COR-L47 (cell line): ENCODE measurements at places on chromosomes 5 and 9.
A peak's percentile ranks its signal among the peaks of the same experiment; 100 is the strongest.

DNA sequence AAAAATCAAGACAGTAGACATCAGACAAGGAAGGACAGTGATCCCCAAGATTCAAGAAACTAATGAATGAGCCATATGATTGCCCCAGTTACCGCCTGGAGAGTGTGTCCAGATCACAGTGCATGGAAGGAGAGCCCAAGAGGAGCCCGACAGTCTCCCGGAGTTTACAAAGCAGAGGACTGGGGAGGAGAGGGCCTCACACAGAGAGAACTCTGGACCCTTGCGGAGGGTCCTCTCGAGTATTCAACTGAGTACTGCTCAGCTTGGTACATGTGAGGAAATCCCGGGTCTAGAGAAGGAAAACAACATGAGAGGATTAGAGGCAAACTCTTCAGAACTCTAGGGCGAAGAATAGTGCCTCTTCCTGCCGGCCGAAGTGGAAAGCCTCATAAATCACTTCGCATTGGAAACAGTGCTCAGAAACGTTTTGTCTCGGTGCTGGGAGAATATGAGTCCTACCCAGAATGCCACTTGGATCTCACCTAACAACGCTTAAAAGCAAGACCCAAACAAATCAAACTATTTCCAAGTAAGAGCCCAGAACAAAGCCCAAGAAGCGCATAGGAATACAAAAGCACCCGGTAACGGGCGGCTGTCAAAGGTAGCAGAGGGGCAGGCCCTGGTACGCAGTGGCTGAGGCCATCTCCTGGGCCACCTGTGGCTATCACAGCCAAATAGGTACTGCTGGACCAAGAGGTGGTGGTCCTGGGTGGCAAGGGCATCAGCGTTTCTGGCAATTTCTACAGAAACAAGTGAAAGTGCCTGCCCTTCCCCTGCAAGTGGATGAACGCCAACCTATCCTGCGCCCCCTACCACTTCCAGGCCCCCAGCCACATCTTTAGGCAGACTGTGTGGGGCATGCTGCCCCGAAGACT, 36.0 kb downstream of the FAM78A start:
- DNase-seq, result no peak

DNA sequence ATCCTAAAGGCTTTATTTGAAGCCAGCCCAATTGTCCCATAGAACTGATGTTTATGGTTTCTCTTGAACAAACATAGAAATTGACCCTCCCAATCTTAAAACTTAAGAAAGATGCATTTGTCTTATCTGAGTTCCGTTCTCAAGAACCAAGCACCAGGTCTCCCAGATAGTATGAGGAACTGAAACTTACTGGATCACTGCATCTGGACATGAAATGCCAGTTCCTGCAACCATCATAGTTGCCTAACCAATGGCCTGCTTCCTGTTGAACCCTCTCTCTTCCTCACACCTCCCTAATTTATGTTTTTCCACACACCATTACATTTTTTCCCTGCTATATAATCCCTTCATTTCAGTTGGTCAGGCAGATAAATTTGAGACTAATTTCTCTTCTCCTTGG, 478.9 kb downstream of the HTR1A start:
- DNase-seq, result no peak

GRCh38 chr5:89441965-89442364, 559.0 kb upstream of the MEF2C start:
- DNase-seq, result no peak

- DNase-seq, result no peak
Observed at GRCh38 chr5:51138164-51138563, 245.1 kb upstream of the ISL1 start.

DNA sequence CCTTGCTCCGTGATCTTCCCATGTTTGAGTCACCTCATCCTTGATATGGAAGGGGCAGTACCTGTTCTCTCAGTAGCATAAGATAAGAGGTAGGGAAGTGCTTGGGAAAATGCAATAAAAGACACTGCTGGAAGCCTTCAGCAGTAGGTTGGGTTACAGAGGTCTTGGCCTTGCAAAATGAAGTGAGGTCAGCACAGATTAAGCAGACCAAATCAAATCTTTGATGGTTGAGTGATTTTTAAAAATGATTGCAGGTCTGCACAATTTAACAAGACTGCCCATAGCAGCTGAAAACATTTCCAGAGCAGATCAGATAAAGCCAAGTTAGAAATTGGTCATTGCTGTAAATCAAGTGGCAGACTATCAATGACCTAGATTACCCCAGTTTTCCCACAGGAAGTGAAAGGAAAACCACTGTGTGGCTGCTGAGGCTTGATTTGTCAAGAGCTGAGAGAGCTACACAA, 32.9 kb downstream of the PALM2AKAP2 start:
- no peak for DNase-seq

DNA sequence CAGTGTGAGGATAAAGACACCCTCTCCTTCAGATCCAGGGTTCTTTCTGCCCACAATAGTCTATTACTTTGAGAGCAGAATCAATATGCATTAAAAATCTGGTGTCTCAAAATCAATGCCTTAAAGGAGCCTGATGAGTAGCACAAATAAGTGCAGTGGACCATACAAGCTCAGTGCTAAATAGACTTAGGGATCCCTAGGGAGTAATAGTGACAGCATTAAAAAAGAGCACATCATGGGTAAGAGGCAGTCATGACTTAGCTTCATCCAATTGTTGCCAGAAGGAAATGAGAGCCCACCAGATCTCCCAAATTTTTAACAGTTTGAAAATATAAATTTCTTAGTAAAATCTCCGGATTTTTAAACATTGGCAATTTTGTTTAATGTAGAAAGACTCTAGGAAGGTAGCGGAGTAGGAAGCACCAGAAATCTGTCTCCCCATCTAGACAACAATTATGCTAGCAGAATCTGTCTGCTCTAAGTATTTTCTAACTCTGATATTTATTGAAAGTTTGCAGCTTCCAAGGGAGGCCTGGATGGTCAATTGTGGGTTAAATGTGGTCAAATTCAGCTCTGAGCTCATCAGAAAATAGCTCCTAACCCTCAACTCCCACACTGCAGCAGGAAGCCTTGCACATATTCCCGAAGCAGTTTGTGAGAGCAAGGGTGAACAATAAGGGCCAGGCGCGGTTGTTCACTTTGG, 443.9 kb downstream of the TLE1 start:
- no peak for DNase-seq

DNA sequence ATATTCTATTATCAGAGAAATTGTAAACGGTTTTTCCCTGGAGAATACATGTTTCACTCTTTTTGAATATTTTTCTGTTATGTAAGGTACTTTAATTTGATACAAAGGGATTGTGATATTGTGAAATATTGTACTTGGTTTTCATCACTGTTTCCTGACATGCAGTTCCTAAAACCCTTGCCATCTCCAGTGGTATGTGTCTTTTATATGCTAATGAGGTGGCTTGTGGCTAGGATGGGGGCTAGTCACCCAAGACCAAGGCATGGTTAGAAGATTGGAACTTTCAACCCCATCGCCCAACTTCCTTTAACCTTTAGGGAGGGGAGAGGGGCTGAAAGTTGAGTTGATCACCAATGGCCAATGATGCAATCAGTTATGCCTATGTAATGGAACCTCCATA, 160.6 kb downstream of the TAF11L14 start:
- DNase-seq, result no peak

DNA sequence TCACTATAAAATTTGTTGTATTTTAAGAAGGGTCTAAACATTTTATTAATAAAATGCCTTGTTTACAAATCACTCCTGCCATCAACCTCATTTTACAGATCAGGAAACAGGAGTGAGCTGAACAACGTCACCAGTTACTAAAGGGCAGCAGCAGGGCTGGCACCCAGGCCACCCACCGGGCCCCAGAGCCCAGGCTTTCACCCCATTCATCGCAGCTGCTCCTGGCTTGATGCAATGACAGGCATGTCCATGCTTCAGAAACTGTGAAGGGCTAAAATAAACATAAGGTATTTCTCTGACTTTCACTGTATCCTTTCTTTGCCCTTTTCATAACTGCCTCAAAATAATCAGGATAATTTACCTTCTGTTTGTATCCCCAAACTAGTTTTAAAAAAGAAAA, 18.1 kb downstream of the MED27 start:
- no peak for DNase-seq

- no peak for DNase-seq
Observed at GRCh38 chr5:179304466-179304865, 40.8 kb downstream of the ADAMTS2 start.

- DNase-seq, result no peak
Observed at GRCh38 chr9:134356496-134357470, 30.5 kb downstream of the RXRA start.

DNA sequence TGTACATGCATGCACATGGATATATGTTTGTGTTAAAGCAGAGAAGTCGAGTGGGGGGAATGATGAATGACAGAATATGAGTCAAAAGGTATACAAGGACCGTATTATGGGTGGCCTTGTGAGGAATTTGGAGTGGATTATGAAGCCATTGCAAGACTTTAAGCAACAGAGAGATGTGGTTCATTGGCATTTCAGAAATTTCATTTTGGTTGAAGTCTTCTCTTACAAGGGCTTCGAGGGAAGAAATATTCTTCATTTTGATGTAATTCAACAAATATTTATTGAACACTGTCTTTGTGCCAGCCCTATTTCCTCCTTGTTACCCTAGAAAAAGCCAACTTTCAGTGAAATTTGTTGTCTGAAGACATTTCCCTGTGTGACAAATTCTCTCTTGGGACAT, 83.9 kb upstream of the SLCO6A1 start:
- no peak for DNase-seq

DNA sequence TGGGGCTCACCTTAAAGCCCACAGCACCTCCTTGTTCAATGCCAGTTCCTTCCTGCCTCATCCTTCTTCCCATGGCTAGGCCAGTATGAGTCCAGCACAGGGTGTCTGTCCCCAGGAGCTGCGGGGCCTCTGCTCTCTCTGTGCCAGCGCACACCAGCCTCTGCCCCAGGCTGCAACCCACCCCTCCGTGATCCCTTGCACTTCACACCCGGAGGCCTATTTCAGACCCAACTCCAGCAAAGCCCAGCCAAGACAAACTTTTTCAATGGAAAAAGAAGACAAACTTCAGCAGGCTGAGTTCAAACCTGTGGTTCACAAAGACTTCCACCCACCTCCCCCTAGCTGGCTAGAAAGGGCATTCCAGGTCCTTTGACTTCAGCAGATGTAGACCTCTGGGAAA, 56.2 kb upstream of the OTULINL start:
- DNase-seq, result no peak

GRCh38 chr9:124899845-124900244, 37.9 kb downstream of the ARPC5L start:
- no peak for DNase-seq

- no peak for DNase-seq
Observed at GRCh38 chr5:172527559-172527958, 73.2 kb upstream of the SH3PXD2B start.

DNA sequence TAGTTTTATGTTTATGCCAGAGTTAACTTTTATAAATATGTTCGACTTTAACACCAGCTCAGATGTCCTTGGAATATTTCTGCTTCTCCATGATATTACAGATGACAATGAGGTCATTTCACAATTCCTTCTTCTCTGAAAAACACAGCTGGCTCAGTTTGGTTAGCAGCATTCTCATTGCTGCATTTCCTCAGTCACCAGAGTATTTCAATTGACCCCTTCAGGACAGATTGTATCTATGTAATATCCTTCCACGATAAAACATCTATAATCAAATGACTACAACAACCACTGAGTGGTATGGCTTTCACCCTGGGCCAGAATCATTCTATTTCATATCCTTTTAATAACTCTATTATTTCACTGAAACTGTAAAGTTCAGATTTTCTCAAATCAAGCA, 148.7 kb downstream of the OXCT1 start:
- DNase-seq, result no peak

DNA sequence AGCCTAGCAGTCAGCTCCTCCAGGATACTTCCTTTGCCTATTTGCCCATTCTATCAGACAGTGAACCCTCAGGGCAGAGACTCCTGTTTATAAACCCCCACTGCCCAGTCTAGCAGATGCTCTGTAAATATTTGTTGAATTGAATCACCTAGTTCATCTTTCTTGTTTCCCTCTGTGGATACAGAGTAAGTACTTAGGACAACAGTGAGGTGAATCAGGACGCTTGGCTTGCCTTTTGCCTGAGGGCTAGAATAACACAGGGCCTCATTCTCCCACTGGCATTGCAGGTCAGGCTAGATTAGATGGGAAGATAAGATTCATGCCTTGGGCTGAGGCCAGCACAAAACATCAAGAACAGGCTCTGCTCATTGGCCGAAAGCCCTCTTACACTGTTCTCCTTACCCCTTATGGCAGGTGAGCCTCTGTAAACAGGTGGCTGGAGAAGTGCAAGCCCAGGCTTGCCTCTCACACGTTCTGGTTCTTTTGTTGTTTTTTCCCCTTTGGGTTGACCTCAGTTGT, 22.2 kb downstream of the TNFSF8 start:
- peak; percentile 78 for DNase-seq

- DNase-seq, result no peak
Observed at GRCh38 chr9:99353408-99353807, 131.3 kb downstream of the SEC61B start.

DNA sequence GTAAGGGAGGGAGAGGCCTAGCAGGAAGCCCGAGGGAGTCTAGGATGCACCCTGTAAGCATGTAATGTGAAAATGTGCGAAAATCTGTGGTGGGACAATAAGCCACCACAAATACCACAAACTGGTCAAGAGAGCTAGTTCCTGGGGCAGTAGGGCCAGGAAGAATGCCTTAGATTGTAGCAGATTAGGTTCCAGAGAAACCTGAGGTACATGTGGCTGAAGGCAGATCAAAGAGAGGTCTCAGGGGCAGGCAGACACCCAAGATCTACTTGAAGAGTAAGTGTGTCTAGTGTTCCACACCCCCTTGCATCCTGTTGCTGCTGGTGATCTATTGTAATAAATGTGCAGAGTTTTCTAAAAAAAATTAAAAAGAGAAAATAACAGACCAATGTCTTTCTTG, 1677.3 kb upstream of the CDH6 start:
- no peak for DNase-seq

GRCh38 chr9:136270173-136270705, 24.6 kb upstream of the QSOX2 start:
- DNase-seq, result no peak

DNA sequence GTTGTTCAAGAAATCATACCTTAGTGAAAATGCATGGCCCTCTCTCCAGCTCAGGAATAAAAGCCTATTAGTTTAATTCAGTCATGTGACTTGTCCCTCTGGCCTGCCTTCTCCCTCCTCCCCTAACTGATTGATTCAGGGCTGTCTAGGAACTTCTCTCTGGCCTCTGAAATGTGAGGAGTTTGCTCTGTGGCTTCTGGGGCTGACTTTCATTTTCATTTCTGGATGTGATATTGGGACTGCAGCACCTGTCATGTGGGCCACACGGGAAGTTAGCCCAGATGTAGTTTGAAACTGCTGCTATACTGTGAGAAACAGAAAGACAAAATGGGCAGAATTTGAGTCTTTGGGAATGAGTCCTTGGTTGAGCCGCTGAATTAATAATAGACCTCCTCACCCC, 44.8 kb downstream of the PARP8 start:
- DNase-seq, result no peak

DNA sequence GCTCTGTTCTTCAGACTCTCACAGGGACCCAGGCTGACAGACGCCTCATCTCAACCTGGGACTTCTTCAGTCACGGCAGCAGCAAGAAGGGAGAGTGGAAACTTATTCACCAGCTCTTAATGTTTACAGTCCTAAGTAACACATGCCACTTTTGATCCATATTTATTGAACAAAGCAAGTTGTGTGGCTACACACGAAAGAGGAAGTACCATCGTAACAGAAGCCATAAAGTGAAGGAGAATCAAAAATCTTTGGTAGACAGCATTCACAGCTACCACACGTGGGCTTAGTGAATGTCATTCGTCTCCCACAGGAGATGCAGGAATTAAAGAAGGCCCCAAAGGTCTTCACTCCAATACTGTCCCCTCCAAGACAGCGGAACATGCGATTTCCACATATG, 582.6 kb downstream of the CETN3 start:
- DNase-seq, result no peak

- DNase-seq, result no peak
Observed at GRCh38 chr5:156396830-156397081, 69.8 kb downstream of the SGCD start.
